Stimulated activated CD4-positive, alpha-beta T cell treated with anti-CD3 and anti-CD28 coated beads, Interleukin-12 subunit alpha, Interleukin-12 subunit beta, amount 100 ng/mL, for 4 hours (primary cell): ENCODE measurements at places on chromosomes 3 and 15.

GRCh38 chr3:60847791-60848190 lies 403.5 kb downstream of the FHIT start:
- DNase-seq, result no peak

GRCh38 chr3:68997887-68998286 lies 15.6 kb downstream of the EOGT start:
- DNase-seq, result no peak

- no peak for DNase-seq
Measured at GRCh38 chr3:42042747-42043098, 48.4 kb upstream of the TRAK1 start.

GRCh38 chr3:190053919-190054672 lies 66.6 kb downstream of the P3H2 start:
- no peak for DNase-seq

DNA sequence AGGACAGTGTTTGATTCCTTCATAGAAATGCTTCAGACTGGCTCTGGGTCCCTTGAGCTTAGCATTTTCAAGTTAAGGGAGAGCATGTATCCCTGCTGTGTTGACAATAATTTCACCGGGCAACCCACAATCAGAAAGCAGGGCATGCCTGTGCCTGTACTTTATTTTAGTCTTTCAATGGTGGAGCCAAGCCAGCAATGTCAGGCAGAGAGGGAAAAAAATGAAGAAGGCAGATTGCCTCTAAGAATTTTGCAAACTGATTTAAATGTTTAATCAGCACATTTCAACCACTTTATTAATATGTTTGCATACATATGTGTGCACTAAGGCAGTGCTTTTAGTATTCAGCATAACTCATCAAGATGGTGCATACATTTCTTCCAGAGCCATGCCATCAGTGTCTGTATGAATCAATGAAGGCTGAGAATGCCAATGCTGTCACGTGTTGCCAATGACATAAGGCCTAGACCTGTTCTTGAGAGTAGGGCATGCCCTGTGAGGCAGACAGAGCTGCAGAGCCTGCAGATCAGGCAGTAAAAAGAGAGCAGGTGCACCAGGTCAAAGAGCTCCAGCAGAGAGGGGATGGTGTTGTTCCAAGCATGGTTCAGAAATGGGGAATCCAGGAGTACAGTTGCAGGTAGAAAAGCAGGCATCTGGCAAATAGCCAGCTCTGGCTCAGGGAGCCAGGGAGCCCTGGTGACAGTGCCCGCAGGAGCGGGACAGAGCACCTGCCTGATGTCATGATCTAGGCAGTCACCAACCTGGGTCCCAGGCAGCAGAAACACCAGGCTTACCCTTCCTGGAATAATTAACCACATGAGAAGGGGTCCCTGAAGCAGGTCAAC lies 508.5 kb downstream of the GABRG3 start:
- DNase-seq, result no peak

DNA sequence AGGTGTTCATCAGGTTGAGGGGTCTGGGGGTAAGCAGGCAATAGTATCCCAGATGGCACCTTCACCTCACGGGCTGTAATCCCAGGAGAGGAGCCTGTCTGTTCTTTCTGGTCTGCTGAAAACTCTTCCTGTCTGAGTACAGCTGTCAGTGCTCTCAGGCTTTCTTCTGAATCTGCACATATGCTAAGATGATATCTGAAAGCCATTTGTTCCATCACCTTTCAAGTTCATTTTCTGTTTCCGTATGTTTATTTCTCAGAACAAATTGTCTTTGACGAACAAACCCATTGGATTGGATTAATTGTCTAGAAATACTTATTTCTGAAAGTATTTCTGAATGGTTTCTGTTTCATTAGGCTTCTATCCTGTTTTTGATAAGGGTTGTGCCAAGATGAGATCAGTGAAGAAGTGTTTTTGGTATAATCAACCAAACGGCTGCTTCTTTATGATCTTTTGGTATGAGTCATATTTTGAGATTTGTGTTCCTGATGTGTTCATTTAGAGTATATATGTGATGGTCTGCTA lies 13.3 kb downstream of the ZNF592 start:
- DNase-seq, result no peak

DNA sequence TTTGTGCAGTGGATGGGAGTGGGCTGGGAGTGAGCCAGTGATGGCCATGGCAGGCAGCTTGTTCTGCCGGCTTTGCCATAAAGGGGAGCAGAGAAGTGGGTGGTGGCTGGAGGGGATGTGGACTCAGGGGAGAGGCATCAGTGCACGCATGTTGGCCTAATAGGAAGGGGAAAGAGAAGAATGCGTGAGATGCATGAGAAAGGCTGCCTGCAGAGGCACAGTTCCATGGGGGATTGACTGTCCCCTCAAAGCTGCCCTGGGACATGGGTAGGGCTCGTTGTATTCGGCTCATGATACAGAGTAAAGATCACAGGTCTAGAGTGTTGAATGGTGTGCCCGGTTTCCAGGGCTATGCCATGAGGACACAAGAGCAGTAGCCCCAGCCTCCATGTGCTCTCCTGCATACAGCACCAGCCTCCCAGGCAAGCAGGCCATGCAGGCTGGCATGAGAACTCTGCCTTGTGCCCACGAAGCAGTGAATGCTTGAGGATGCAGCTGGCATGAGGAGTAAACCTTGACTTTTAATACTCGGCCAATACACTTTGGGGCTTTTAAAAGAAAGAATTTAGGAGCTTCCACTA lies 68.0 kb upstream of the SNRPA1 start:
- no peak for DNase-seq

GRCh38 chr3:78872195-78872594 lies 895.6 kb downstream of the ROBO1 start:
- DNase-seq, result no peak

DNA sequence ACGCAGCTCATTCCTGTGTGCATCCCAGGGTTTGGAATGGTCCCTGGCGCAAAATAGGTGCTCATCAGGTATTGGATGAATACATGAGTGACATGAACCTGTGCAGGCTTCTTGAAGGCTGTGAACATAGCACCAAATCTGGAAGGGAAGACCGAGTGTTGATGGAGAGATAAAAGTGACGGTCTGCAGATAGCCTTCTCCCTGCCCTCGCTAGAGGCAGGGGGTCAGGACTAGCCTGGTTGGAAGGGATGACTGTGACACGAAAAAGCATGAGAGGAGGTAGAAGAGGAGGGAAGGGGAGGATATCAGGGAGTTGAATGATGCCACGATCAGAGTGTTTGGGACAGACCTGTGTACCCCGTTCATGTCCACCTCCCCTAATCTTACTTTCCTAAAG lies 267.1 kb downstream of the XXYLT1 start:
- DNase-seq, result no peak

DNA sequence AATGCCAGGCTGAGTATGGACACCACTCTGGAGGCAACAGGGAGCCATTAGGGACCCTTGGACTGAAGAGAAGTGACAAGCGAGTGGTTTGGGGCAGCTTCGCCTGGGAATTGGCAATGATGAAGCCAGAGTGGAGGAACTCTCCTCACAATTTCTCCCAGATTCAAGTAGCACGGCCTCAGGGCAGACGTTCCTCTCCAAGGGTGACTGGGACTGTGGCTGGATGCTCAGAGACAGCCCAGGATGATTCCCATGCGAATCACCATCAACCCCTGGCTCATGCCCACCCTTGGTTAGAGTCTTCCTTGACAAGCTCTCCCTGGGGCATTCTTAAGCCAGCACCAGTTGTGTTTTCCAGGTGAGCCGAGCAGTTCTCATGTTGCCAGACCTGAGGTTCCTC lies 16.3 kb upstream of the DOCK3 start:
- no peak for DNase-seq

DNA sequence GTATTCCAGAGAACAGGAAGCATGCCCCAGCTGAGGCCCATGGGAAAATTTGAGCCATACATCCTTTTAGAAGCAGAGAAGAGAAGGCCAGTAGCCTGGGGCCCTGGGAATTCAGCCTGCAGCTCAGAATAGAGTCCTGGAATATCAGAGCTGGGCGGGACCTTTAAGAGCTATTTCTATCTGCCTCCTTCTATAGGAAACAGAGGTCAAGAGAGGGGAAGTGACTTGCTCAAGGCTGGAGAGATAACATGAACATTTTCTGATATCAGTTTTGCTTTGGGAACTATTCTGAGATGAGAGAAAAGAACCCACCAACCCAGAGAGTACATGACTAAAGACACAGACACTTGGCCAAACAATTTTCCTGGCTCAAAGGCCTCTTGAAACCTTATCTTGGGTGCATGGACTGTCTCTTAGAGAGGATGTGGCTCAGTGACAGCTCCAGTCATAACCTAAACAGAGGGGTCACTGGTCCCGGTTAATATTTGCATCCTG lies 26.0 kb downstream of the MASP1 start:
- DNase-seq, result no peak

- DNase-seq, result no peak
Measured at GRCh38 chr15:58571491-58571890, 139.7 kb downstream of the LIPC start.

- no peak for DNase-seq
Measured at GRCh38 chr3:11720917-11721411, 77.2 kb upstream of the VGLL4 start.

DNA sequence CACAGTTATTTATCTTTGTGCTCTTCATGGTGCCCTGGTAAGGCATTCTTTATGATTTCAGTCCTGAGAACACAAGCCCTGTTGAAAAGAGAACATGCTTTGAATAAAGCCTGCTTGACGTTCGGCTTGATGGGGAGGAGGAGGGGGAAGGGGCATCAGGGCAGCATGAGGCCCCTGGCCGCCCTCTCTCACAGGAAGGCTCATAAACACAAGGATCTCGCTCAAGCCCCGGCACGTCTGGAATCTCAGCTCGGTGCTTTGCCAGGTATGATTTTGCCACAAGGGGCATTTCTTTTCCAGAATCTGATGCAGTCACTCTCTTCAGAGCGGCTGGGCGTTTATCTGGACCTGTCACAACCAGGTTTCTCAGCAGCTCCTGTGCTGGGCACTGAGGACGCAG lies 129.4 kb downstream of the DNAJB8 start:
- DNase-seq, result no peak

- no peak for DNase-seq
Measured at GRCh38 chr15:72078887-72079286, 39.1 kb downstream of the MYO9A start.

- no peak for DNase-seq
Measured at GRCh38 chr3:123419181-123419849, 29.6 kb downstream of the ADCY5 start.

- no peak for DNase-seq
Measured at GRCh38 chr3:119388577-119388976, 74.8 kb downstream of the TMEM39A start.

- DNase-seq, result no peak
Measured at GRCh38 chr3:99246010-99246654, 344.6 kb upstream of the DCBLD2 start.

- no peak for DNase-seq
Measured at GRCh38 chr3:141268306-141268705, 36.7 kb downstream of the PXYLP1 start.

DNA sequence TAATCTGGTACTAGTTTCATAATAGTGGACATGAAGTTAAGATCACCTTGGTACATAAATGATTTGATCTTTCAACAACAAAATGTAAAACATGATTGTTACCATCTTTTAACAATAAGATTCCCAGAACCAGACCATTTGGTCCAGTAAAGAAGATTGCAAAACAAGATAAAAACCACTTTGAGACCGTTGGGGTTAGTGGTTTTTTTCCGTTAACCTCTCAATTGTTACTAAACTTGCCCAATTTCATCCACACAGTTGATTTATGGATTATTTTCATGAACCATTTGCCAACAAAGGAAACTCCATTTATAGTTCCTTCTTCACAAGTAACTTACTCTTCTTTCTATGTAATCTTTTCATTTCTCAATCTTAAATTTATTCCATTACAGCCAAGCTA lies 53.8 kb downstream of the ATP8B4 start:
- DNase-seq, result no peak

DNA sequence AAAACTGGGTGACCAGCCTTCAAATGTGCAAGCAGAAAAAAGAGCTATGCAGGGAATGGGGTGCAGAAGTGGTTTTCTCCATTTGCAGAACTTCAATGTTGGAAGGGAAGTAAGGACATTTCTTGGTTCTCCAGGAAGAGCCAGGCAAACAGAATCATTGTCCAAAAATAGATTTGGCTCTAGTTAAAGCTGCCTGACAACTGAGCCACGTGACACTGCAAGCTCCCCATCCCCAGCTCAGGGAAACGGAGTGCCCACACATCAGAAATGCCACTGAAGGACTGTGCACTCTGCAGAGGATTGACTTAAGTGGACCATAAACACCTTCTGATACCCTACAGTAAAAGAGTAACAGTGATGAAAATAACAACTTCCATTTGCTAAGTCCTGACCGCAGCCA lies 195.6 kb upstream of the NSMCE3 start:
- no peak for DNase-seq

GRCh38 chr15:37053166-37053565 lies 47.2 kb downstream of the MEIS2 start:
- DNase-seq, result no peak

- DNase-seq, result no peak
Measured at GRCh38 chr15:70132139-70132538, 34.4 kb upstream of the TLE3 start.

GRCh38 chr3:96070678-96071077 lies 743.7 kb upstream of the EPHA6 start:
- DNase-seq, result no peak

DNA sequence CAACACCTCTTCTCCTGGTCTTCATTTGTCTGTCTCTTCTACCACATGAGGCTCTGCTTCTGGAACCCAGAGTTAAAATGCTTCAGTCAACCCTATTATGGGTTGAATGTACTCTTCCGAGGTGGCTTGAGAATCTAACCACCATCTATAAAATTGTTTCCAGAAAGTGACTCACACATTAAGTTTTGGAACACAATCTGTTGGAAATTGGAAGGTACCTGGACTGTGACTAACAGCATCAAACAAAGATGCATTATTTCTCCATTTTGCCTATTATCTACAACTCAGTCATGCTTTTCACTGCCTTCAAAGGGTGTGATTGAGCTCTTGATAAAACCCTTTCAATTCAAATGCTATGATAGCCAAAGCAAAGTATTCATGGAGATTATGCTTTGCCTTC lies 499.0 kb upstream of the SEMA6D start:
- DNase-seq, result no peak

DNA sequence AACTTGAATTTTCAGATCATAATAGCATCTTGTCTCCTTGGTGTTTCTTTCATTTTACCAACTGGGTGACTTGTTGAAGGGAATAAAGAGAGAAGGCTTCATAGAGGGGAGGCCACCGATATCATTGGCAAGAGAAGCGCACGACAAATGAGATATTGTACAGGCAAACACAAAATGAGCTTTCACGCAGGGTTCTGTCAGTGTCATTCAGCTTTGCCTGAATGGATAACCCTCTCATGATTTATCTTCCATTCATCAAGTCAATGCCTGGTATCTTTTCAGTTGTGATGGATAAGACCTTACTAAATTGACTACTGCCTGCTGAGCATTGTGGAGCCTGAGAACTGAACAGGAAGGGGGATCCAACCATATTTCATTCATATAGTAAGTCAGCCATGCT lies 188.6 kb upstream of the EPHA3 start:
- no peak for DNase-seq

GRCh38 chr15:90232196-90232595 lies 1.5 kb downstream of the CIB1 start:
- DNase-seq, result no peak

DNA sequence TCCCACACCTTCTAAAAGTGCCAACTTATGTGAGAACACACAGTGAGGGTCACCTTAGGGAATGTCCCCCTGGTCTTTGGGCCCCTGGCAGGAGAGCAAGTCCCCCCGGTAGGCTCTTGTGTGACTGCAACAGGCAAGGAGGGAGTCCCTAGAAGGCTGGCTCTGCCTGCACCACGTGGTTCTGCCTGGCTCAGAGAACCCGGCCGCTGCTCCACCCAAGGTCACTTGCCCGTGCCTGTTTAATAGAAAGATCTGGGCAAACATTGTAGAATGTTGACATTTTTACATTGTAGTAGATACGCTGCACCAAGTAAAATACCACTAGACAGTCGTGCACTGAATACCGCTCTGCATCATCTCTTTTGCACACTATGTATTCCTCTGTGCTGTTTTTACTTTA lies 21.9 kb downstream of the GABRA5 start:
- no peak for DNase-seq
